ENCODE measurements at places on chromosomes 2 and 18.

DNA sequence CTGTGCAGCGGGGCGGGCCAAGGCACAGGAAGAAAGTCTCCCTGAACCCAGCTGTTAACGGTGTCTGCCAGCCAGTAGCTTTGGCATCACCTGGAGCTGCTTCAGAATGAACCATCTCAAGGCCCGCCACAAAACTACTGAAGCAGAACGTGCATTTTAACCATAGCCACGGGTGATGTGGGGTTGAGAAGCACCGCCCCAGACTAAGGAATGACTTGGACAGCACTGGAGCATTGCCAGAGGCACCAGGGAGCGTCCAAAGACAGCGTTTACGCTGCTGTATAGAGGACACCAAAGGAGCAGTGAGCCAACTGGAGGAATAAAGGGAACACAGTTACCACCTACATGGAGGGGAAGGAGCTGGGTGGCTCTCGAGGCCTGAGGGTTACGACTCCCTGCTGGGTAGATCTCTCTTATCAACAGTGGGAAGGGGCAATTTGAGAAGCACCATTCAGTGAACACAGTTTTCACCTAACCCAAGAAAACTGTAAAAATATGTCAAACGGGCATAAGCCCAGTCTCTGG, 28.4 kb upstream of the LONRF2 start:
- DNase-seq: no peak

GRCh38 chr2:176056406-176056805, 27.4 kb downstream of the EVX2 start:
- peak; percentile 93 for DNase-seq

DNA sequence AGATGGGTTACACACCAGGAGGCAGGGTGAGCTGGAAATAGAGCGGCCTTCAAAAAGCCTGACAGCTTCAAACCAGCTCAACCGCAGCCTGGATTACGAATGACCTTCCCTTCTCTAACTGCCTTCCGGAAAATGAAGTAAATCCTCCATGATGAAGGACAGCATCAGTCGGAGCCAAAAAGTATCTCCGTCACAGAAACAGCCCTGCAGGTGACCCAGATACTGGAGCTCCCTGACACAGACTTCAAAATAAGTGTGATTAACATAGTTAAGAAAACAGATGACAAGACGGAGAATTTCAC, 10.3 kb upstream of the CIB4 start:
- no peak for DNase-seq

GRCh38 chr2:158239271-158239670, 137.6 kb downstream of the UPP2 start:
- DNase-seq: no peak

- no peak for DNase-seq
Observed at GRCh38 chr18:34528177-34528576, 181.9 kb upstream of the DTNA start.
